ENCODE measurements at places on chromosomes 4 and X.

DNA sequence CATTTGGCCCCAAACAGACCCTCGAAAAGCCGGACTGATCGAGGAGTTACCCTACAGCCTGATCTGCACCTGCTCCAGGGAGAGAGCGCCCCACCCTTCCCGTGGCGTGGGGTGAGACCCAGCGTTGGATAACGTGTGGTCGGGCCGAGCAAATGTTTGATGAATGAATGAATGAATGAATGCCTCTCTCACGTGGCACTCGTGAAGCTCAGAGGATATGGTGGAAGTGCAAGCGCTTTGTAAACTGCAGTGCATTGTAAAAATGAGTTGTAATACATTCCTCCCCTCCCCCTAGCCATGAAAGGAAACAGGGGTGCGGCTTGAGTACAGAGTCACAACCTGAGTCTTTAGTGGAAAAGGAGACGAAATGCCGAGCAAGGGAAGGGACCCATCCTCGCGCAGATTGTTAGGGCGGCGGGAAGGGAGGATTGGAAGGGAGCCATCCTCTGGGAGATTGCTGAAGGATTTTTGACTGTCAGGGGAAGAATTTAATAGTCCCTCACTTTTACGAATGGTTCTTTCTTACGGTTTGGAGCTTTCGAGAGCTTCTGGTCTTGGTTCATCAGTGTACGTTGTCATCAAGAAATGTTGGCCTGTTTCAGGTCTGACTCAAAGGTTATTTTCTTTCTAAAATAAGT lies 772 bp upstream of the FBXW7 start:
- no peak for DNase-seq

DNA sequence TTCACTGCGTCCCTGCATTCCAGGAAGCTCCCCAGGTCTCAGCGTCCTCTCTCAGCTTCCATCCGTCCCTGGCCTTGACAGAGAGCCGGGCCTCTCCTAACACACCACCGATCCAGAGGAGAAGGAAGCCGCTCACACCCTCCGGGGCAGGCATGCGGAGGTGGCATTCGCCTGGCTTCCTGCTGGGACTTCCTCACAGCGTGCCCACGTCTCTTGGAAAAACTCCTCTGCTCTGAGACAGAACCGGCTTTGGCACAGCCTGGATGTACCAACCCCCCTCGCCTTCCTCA lies 3.2 kb downstream of the CTAG2 start:
- no peak for DNase-seq

GRCh38 chrX:119672426-119672825 lies 20.5 kb downstream of the SEPTIN6 start:
- DNase-seq: no peak

DNA sequence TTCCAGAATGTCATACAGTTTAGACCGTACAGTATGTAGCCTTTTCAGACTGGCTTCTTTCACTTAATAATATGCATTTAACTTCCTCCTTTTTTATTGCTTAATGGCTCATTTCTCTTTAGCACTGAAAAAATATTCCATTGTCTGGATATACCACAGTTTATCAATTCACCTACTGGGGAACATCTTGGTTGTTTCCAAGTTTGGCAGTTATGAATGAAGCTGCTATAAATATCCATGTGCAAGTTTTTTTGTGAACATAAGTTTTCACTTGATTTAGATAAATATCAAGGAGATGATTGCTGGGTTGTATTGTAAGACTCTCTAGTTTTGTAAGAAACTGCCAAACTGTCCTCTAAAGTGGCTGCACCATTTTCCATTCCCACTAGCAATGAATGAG lies 375.5 kb downstream of the PCDH18 start:
- no peak for DNase-seq

DNA sequence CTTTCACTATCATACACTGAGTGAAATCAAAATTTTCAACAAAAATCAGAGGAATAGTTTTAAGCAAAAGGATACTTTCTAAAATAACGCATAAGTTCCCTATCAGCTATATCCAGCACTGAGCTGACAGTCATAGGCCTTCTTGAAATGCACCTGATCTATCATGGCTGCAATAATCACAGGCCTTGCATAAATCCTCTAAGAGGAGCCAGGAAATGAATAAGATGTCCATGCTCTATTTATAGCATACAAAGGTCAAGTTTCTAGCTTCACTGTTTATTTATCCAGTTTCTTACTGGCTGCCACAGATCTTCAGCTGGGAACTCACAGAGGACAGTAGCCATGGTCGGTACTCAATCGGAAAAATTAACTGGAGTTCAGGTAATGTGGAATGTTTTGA lies 235.9 kb upstream of the DMD start:
- no peak for DNase-seq

DNA sequence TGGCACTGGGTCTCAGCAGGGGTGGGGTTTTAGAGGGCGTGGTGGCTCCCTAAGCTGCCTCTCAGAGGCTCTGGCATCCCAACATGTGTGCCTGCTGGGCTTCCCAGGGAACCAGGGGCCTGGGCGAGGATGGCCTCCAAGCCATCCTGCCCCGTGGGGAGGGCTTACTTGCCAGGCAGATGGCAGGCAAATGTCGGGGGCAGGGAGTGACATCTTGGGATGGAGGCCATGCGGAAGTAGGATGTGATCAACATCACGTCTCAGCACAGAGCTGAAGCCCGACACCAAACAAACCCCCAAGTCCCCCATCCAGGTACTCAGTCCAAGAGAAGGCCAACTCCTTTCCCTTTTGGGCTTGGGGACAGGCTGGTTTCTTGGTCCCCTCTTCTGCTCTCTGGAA lies 4.7 kb downstream of the L1CAM start:
- no peak for DNase-seq
